Heart right ventricle (tissue), 16 donors: ENCODE measurements at places on chromosomes 2 and 18. TPM values are rescaled to one million over a fixed set of nuclear protein-coding genes. Genes with fewer than 3 reads are reported as not detected.

DNA sequence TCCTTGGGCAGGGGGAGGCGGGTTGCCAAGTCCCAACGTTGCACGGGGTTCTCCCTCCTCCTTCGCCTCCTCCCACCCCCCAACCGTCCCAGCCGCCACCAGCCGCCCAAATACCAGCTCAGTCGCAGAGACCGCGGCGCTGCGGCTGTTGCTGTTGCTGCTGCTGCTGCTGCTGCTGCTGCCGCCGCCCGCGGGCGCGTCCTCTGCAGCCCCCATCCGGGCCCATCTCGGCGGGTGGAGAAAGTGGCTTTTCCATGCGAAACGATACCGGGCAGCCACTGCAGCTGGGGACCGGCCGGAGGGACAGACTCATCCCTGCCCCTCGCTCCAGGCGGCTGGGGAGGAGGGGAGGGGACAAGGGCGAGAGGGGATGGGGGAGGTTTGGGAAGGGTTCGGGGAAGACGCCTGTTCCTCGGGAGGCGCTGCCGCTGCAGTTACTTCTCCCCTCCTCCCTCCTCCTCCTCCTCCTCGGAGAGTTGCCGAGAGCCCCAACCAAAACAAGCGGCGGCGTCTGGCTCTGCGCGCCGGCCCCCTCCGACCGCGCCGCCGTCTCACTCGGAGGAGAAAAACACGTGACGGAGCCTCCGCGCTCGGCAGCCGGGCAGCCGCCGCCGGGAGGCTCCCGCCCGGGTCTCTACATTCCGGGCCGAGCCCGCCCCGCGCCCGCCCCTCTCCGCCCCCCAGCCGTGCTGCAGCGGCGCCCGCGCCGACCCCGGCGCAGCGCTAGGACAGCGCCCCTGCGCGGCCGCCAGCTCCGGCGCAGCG, at the start of gene IRS1:
Gene IRS1 (minus strand): TSS at position 610 of the 765 bp plus-strand sequence. CDS start 1,082 bp downstream, outside the sequence.
- DNase-seq = peak; percentile 81

- no peak for DNase-seq
These were observed 858 bp downstream of the POLR1B start for GRCh38 chr2:112542984-112543661.

DNA sequence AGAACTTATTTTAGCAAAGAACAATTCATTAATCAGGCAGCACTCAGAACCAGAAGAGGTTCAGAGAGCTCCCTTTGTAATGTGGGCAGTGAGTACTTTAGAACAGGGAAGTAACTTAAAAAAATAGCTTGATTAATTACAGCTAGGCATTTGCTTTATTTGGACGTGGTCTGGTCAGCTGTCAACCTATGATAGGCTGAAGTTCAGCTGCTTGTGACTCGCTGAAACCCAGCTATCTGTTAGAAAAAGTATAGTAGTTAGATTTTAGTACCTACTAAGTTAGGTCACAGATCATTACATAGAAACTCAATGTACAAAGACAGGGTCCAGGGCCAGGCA, 40.0 kb downstream of the PKDCC start:
- DNase-seq = no peak

DNA sequence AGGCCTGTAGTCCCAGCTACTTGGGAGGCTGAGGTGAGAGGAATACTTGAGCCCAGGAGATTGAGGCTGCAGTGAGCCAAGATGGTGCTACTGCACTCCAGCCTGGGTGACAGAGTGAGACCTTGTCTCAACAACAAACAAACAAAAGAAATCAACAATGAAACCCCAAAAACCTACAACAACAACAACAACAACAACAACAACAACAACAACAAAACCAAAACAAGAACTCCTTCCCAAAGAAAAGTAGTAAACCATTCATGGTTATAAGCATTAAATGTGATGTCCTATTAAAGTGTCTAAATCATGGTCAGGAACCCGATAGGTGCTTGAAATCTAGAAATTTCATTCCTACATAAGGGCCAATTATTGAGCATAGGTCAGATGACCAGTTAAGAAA, 13.5 kb upstream of the IL1R1 start:
- DNase-seq = no peak

The GAREM1 gene
- 17.1 TPM for total RNA-seq

- no peak for DNase-seq
These were observed 138.1 kb downstream of the SCG2 start for GRCh38 chr2:223464071-223464470.

- no peak for DNase-seq
These were observed 31.8 kb upstream of the MTCL1 start for GRCh38 chr18:8673256-8674209.

- no peak for DNase-seq
These were observed 9.1 kb downstream of the RAX start for GRCh38 chr18:59264121-59264571.

The RAX gene
- total RNA-seq = not detected

The AMMECR1L gene
- total RNA-seq = 13.1 TPM

GRCh38 chr18:75350512-75350839, 77.0 kb downstream of the SMIM21 start:
- no peak for DNase-seq

DNA sequence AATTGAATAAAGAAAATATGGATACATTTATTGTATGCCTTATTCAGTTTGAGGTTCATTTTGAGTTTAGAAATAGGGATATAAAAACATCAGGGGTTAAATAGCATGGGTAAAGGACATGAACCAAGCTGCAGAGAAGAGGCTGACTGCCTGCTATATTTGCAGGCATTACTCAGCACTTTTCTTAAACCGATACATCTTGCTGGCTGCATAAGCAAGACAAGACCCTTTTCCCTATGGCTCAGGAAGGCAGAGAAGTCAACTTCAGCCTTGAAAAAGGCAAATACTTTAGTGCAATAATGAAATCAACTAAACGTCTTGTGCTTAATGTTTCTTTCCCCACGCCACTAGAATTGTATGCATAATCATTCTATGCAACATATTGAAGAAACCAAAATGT, 36.4 kb downstream of the SCN1A start:
- no peak for DNase-seq
